Activated CD8-positive, alpha-beta T cell treated with anti-CD3 and anti-CD28 coated beads for 36 hours (primary cell): ENCODE measurements at places on chromosomes 3 and 15.

DNA sequence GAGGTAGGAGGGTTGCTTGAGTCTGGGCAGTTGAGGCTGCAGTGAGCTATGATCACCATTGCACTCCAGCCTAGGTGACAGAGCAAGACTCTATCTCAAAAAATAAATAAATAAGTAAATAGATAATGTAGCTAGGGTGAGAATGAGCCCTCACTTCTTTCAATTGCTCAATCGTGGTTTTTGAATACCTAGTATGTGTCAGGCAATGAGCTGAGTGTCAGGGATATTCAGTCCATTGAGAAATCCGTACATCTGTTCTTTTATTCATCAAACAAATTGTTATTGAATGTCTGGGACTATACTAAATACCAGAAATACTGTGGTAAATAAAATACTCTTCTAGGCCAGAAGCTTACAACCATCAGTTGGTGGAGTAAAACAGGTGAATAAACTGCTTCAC is 6.2 kb upstream of the ZNF148 start:
- no peak for DNase-seq

GRCh38 chr3:15331606-15332404 is 581 bp downstream of the SH3BP5 start:
- DNase-seq, result peak; percentile 48

GRCh38 chr3:50583897-50584296 is 14.6 kb downstream of the HEMK1 start:
- DNase-seq, result no peak

DNA sequence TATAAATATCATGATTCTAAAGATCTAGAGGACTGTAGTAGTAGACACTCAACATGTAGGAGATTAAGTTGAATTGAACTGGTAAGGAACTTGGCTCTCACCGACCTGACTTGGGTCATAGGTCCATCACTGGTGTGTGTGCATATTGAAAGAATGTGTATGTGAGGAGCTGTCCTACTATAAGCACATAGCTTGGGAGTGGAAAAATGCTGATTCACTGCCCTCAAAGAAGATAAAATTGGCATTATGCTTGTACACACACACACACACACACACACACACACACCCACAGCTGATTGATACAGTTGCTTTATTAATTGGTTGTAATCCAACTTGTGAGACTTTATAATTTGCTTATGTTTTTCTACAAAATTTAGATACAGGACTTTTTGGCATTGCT is 411.0 kb upstream of the NR2F2 start:
- DNase-seq, result no peak

- DNase-seq, result no peak
These were observed 550 bp downstream of the CLN6 start for GRCh38 chr15:68228971-68229385.

DNA sequence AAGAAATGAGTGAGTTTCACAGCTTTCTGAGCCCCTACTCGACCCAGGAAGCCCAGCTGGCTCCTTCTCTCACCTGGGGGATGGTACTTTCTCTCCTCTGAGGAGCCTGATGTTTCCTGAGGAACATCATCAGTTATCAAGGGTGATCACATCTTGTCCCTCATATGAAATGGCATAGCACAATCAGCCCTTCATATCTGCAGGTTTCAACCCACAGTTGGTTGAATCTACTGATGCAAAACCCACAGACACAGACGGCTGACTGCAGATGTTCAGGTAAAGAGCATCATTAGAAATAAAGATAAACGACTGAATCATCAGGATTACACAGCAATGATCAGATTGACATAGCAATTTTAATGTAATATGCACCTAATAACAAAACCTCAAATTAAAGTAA is 93.6 kb upstream of the OSTN start:
- DNase-seq, result no peak

DNA sequence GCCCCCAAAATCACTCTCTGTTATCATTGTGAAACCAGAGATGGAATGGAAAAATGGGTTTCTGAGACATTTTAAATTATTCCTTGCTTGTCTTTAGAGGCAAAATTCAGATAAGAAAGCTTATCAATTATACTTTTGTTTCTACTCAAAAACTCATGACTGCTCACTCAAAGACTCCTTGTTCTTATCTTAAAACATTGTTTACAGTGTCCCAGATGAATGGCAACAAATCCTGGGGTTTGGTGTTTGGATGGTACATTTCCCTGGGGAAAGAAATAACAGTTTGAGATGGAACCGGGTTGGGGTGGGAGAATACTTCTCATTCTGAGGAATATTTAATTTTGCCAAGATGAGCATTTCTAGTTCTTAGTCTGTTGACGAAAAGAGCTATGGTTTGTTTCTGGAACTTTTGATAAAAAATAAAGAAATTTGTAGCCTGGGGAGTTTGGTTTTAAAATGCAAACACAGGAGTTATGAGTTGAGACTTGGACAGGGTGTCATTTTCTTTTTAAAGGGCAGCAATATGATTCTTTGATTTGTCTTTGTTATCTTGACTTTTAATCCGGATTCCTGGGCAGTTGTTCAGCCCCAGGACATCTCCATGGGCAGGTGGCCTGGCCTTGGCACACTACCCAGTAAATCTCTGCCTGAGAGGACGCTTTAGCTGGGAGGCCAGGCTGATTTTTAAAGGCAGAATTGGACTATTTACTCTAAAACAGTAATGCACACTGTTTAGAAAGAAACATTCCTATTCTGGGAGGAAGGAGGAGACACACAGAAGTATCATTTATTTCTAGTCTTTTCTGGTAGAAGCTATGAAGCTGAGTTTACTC is 32.4 kb downstream of the BTD start:
- no peak for DNase-seq

DNA sequence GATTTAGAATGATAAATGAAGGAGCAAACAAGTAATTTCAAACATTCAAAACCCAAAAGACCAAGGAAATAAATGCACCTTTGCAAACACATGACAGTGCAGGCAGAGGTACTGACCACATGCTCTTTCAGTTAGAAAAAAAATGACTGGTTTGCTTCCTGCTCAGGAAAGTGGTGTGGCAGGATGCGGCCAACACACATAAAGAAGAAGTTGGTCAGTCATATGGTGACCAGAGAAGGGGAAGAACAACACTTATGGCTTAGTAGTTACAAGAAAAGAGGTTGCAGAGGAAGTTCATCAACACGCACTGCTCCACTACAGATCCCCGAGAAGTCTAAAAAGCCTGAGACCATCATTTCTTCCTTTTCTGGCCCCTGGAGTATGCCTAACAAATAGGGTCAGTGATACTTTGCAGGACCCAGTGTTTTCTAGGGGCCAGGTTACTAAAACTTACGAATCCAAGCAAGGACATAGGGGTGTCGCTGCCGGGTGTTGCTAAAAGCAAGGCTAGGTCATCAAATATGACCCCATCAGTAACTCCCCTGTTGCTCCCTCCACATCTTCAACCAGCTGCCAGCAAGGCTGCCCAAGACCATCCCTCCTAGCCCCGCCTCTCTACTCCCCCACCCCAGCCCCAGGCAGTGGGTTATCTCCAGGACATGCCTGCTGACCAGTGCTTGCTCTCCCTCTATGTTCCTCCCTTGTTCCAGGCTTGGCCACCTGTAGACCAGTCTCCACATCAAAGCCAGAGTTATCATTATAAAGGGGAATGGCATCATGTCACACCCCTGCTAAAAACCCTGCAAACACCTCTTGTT is 11.2 kb downstream of the ATP8B4 start:
- peak; percentile 61 for DNase-seq

GRCh38 chr3:117922039-117922438 is 1112.6 kb downstream of the IGSF11 start:
- no peak for DNase-seq

DNA sequence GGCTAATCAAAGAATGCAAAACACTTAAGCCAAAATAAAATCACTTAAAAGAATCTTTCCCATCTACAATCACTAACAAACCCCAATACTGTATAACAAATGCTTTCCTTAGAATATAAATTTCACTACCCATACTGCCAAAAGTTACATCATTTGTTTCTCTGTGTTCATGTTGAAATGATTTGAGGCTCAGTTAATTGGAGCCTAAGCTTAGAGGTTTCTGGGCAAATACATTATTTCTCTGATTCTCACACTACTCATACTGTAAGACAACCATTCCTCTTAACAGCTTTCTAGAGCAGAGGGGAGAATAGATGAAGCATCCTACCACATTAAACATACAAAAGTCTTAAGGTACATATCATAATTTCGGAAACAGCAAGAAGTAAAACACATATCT is 2.1 kb downstream of the RIOX2 start:
- DNase-seq, result no peak

GRCh38 chr3:138463724-138464490 is 29.5 kb downstream of the ESYT3 start:
- no peak for DNase-seq

- no peak for DNase-seq
These were observed 3.5 kb downstream of the VIPR1 start for GRCh38 chr3:42505849-42506410.

GRCh38 chr3:45547764-45548680 is 46.5 kb upstream of the LIMD1 start:
- no peak for DNase-seq

GRCh38 chr3:141425523-141426233 is 57.4 kb downstream of the ZBTB38 start:
- no peak for DNase-seq

- no peak for DNase-seq
These were observed 10.9 kb upstream of the IL1RAP start for GRCh38 chr3:190502946-190503345.

DNA sequence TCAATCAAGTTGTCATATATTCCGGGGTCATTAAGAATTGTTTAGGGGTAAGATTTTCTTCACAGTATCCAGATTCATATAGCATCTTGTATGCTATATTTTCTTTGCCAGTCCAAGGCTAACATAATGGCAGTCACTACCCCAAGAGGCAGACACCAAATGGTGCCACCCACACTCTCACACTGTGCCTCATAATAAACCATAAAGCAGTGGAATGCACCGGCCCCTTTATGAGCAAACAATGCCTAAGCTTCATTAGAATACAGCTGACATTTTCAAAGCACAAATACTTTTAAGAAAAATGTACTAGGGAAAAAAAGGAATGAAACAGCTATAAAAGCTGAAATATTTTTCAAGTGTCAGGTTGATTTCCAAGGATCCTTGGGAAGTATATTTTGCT is 121.6 kb downstream of the TFDP2 start:
- peak; percentile 76 for DNase-seq

- DNase-seq, result no peak
These were observed 5.7 kb downstream of the GPR27 start for GRCh38 chr3:71759401-71759800.

DNA sequence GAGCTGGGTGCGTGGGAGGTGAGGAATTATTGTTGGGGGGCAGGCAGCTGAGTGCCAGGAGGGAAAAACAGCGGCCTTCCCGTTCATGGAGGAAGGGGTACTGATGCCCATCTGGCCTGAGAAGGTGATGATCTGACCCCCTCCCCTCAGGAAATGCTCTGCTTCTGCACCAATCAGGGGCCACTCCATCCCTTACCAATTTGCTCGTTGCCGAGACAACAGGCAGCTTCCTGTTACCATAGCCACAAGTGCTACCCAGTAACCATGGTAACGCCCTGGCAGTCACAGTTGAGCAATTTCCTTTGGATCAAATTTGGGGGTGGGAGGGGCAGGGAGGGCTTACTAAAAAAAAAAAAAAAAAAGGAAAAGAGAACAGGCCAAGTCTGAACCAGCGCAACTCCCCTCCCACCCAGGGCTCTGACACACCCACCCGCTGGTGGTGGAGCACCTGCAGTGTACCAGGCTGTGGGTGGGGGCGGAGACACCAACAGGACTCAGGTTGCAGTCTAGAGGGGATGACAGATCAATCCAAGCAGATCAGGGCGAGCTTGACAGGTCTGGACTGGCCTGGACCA is 13.7 kb downstream of the CELF6 start:
- DNase-seq, result peak; percentile 65

GRCh38 chr15:70264014-70264582 is 166.4 kb upstream of the TLE3 start:
- DNase-seq, result no peak

DNA sequence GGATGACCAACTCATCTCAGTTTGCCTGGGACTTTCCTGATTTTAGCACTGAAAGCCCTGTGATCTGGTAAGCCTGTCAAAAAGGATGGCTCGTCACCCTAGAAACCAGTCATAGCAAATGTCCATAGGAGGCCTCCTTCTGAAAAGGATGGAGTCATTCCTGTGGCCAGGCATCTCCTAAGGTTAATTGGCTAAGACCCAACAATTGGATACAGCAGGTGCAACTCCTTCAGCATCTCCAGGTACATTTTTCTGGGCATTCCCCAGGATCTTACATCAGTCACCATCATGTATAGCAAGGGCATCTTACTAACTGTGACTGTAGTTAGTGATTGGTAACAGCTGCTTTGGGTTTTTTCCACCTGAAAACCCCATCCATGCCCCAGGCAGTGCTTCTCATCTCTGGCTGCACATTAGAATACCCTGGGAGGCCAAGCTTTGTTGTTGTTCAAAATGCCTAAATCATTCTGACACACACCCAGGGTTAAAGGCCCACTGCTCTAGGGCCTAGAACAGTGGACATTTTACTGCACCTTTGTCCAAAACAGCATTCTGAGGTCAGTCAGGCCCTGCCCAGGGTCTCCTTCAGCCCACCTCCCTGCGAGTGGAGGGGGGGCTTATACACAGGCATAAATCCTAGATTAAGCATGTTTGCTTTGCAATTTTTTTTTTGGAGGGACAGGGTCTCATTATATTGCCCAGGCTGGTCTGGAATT is 28.3 kb upstream of the GALNT15 start:
- DNase-seq, result no peak

DNA sequence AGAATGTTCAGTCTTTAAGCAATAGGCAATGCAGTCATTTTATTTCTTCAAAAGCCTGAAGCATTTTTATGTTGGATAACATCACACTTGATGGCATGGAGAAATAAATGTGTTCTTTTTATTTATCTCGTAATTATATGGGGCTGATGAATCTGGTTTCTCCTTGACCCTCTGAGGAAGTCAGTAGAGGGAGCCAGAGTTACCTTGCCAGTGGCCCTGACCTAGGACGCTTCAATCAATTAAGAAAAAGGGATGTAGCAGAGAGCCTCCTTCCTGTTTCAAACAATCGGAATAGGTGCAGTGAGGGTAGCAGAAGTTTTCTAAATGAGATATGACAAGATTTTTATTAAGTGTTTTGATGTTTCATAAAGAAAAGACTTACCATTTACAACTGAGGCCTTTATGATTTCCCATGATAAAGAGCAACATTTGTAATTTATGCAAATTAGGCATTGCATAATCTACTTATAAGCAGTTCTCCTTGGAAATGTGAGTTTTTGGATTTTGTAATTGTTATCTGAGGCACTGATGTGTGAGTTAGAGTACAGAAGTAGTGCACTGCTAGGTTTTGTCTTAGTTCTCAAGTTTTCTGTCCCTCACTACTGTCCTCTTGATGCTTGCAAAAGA is 129.1 kb downstream of the RAP2B start:
- peak; percentile 25 for DNase-seq

- no peak for DNase-seq
These were observed 15.5 kb upstream of the PRSS50 start for GRCh38 chr3:46733026-46733800.

DNA sequence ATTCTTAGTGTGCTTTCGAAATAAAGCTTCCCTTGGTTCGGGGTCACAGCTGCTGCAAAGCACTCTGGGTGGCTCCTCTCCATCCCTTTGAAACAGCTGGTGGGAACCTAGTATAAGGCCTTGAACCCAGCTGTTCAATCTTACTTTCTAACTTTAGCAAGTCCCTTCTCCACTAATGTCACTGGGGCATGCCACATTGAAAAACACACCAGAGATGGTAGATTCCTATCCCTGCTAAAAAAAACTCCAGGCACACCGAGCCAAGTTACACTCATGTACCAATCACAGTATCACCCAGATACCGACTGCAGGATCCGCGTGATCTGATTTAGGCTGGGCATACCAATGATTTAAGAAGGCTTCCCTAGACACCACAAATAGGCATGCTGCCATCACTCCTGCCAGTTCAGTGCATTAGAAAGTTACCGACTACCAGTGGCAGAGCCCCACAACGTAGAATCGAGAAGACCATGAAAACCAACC is 65.0 kb downstream of the WWTR1 start:
- no peak for DNase-seq
